Kidney tubule cell (primary cell): ENCODE measurements at places on chromosomes 6 and 20.

- DNase-seq: peak; percentile 51
Observed at GRCh38 chr20:36472637-36473090, 68.7 kb upstream of the MYL9 start.

- no peak for DNase-seq
Observed at GRCh38 chr6:158016571-158017383, 35.1 kb downstream of the SYNJ2 start.

DNA sequence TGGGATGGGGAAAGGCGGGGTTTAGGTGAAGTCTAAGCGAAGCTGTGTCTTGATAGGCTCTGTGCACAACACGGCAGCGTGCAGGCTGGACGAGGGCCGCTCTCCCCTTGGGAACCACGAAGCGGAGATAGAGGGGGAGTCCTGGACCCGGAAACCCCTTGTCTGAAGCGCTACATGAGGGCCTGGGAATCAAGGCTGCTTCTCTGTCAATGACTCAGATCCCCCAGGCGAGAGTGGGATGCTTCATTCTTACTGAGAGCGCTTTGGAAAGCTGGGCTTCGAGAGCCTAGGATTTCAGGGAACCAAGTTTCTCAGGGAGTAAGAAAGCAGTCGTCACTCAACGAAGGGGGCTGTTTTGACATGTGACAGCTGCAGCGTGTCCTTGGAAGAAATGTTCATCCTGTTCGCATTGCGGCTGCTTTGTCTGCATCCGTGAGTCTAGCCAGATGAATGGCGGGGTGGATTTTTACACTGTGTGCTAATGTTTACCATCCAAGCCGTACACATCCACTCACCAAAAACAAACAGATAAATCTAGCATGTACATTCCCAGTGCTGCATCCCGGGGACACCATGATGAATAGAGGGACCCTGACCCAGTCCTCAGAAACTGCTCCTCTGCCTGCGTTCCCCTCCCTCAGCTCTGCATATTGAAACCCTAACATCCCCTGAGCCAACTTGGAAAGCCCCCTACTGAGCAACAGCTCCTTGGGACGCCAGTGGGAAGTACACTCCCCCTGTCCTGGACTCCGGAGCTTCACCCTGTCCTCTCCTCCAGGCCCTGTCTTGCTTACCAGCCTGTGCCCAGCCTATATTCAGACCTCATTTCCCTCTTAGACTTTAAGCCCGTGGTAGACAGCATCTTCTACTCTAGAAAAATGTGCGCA lies 24.5 kb upstream of the RTF2 start:
- no peak for DNase-seq

- peak; percentile 70 for DNase-seq
Observed at GRCh38 chr6:33080127-33081089, 4.6 kb downstream of the HLA-DPB1 start.

- DNase-seq: no peak
Observed at GRCh38 chr6:105986998-105987397, 99.1 kb upstream of the PRDM1 start.
